ENCODE measurements at places on chromosomes 11 and 22.

- no peak for DNase-seq
These were observed 20.2 kb upstream of the OR10A5 start for GRCh38 chr11:6825231-6825744.

- no peak for DNase-seq
These were observed 967 bp upstream of the LZTR1 start for GRCh38 chr22:20980938-20981722.

DNA sequence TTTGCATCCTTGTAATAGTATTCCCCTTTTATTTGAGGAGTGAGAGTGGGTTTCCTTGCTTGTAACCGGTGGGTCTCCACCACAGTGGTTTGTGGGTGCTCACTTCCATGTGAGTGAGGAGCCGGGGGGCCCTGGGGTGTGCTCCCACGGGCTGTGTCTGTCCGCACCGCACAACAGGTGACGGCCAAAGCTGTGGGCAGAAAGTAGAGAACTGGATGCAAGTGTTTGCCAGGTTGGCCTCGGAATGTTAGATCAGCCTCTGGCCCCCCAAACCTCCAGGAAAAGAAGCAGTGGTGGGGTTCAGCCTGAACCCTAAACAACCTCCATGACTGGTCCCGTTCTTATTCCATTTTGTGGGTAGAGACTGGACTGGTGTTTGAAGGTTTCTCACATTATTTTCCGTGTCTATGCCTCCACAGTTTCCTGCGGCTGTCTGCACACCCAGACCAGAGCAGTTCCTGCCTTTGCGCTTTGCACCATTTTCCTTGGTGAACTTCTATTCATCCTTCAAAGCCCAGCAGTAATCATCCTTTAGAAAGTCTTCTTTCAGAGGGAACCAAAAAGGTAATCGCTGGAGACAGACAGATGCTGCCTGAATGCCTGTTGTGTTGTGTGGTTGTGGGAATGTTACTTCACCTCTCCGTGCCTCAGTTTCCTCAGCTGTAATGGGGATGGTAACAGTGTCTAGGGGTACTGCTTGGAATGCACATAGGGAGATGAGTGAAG, 77.2 kb downstream of the MYEOV start:
- DNase-seq: no peak

DNA sequence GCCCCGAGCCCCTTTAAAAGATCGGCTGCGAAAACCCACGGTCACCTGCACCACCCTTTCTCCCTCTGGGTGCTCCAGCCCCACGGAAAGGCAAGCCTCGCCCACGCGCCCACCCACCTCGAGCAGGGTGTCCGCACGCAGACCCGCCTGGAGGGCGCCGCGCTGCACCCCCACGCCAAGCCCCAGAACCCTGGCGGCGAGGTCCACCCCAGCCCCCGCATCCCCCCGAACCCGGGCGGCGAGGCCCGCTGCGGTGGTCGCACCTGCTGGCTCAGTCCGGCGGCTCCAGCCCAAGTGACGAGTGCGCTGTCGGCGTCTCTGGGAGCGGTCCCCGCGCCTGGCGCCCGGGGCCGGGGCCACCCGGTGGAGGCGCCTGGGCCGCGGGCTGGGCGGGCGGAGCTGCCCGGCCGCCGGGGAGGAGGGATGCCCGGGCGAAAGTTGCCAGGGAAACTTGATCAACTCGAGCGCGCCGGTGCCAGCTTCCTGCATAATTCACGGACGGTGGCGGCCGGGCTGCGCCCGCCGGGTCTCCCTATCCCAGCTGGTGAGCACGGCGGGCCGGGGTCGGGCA, 1.1 kb downstream of the SHANK2 start:
- DNase-seq: no peak

All from CD4-positive, alpha-beta T cell (primary cell).